ENCODE measurements at places on chromosomes 11 and 22.

GRCh38 chr22:31378123-31378522 lies 21.3 kb upstream of the DRG1 start:
- DNase-seq = peak; percentile 2

GRCh38 chr11:76656050-76656531 lies 14.5 kb downstream of the LRRC32 start:
- no peak for DNase-seq

GRCh38 chr22:27614650-27615007 lies 186.9 kb downstream of the MN1 start:
- DNase-seq = no peak

DNA sequence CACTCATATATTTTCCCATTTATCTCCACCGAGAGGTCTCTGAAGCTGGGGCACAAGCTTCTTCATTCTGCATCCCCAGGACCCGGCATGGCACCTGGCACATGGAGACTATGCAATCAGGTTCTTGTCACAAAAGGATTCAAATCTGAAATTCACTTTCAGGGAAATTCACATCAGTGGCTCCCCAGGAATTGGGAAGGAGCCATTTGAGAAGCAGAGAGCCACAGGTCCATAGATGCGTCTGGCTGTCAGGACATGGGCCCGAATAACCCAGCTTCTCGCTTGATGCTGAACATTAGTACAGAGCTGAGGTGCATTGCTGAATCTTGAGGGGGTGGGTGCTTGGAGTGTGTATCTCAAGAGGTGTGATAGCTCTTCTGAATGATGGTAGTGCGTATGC lies 82.5 kb downstream of the TSPAN18 start:
- no peak for DNase-seq

DNA sequence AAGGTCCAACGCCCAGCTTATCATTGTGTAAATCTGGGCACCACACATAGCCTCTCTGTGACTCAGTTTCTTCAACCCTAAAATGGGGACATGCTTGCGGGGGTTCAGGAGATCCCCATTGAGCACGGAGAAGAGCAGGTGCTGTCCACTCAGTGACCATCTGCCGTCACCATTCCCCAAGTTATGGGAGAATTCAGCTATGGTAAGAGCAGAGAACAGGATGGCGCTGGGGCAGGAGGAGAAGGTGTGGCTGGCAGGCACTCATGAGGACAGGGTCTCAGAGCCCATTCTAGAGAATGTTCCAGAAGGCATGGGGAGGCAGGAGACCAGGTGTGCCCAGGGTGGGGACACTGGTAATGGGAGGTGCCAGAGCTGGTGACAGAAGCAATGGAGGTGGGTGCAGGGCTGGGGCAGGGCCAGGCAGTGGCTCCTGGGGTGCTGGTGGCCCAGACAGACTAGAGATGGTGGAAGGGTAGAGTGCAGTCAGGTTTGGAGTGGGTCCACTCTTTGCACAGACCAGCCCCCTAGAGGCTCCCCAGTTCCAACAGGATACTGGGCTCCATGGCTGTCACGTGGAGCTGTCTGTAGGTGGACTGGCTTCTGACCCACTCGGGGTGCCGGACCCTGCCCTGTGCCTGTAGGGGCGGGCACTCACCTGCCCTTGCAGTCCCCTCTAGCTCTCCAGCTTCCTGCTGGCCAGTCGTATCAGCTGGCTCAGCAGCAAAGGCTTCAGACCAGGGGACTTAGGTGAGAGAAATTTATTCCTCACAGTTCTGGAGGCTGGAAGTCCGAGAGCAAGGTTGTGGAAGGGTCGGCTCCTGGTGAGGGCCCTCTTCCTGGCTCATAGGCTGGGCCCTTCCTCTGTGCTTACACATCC lies 84.7 kb downstream of the CDKN1C start:
- DNase-seq = no peak

GRCh38 chr11:134063124-134063495 lies 5.8 kb upstream of the JAM3 start:
- no peak for DNase-seq

DNA sequence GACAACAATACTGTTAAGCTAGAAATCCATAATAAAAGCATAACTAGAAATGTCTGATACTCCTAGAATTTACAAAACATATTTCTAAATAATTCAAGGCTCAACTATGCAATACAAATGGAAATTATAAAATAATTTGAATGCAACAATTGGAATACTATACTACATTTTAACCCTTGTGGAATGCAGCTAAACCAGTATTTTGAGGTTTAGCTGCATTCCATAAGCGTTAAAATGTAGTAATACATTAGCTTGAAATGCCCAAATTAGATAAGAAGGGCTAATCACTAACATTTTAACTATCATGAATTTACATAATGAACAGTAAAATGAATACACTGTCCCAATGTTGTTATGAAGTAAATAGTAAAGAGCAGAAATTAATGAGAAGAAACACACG lies 617.2 kb upstream of the CHORDC1 start:
- DNase-seq = no peak

- no peak for DNase-seq
Observed at GRCh38 chr11:86275493-86276370, 26.3 kb upstream of the HIKESHI start.

GRCh38 chr11:107493117-107493516 lies 35.5 kb upstream of the CWF19L2 start:
- DNase-seq = no peak

DNA sequence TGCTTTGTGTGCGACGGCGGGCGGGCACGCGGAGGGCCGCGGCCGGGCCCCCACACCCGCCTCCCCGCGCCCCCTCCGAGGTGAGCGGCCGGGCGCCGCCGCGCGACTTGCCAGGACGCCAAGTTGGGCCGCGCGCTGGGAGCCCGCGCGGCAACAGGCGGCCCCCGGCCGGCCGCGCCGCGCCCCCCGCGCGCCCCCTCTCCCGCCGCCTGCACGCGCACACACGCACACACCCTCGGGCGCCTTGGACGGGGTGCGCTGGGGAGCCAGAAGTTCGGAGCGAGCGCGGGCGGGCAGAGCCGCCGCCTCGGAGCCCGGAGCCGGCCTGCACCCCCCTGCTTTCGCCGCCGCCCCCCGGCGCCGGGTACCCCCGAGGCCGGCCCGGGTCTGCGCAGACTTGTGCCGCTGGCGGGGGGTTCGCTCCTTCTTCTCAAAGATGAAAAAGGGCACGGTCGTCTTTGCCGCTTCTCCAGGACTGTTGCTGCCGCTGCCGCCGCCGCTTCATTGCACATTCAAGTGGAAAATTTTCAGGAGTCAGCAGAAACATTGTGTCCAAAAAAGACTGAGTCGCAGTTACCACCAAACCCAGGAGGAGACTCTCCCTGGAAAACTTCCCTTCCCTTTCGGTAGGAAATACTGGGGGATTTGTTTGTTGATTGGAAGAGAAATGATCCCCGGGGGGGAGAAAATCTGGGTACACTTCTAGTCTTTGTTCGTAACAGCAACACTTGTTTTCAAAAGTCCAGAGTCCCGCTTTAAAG lies 895 bp downstream of the TEAD1 start:
- DNase-seq = no peak

- DNase-seq = no peak
Observed at GRCh38 chr11:87083029-87083428, 45.3 kb downstream of the TMEM135 start.

DNA sequence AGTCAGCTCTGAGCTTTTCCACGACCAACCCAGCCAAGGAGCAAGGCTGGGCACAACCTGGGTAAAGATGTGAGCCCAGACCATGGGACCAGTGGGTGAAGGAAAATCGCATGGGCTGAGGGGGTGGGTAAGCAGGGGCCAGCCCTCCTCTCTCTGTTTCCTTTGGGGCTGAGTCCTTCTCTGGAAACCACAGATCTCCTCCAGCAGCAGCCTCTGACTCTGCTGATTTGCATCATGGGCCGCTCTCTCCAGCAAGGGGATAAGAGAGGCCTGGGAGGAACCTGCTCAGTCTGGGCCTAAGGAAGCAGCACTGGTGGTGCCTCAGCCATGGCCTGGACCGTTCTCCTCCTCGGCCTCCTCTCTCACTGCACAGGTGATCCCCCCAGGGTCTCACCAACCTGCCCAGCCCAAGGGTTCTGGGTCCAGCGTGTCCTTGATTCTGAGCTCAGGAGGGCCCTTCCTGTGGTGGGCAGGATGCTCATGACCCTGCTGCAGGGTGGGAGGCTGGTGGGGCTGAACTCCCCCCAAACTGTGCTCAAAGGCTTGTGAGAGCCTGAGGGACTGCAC lies 67.8 kb downstream of the GGTLC2 start:
- no peak for DNase-seq

GRCh38 chr11:69300120-69301060 lies 6.4 kb downstream of the MYEOV start:
- DNase-seq = peak; percentile 56

GRCh38 chr11:122108192-122108799 lies 7.7 kb downstream of the BLID start:
- DNase-seq = no peak

DNA sequence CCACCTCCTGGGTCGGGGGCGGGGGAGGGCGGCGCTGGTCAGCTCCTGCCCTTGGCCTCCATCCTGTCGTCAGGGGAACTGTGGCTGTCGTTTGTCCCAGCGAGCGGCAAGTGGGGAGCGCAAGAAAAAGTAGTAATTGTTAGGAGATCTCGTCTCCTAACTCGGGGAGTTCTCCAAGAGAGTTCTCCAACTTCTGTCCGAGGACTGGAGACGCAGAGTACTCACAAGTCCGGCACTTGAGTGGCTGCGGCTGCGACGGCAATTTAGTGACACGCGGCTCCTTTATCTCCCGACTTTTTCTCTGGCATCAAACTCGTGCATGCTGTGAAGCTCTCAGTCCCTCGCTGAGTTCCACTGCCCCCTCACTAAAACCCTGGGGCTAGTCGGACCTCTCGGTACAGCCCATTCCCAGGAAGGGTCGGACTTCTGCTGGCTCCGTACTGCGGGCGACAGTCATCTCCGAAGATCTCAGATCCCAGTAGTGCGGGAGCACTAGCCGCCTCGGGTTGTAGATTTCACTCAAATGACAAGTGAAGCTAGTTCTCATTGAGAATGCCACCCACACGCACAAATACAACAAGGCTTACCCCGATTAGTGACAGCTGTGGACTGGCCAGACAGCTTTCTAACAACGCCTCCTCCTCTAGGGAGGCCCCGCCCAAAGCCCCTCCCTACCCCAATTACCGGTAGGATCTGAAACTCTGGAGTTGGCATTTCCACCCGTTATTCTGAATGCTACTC lies at the start of gene PGR:
TSS of gene PGR (minus strand) at position 611 of the 741 bp plus-strand sequence. CDS start 743 bp downstream, outside the sequence.
- no peak for DNase-seq

DNA sequence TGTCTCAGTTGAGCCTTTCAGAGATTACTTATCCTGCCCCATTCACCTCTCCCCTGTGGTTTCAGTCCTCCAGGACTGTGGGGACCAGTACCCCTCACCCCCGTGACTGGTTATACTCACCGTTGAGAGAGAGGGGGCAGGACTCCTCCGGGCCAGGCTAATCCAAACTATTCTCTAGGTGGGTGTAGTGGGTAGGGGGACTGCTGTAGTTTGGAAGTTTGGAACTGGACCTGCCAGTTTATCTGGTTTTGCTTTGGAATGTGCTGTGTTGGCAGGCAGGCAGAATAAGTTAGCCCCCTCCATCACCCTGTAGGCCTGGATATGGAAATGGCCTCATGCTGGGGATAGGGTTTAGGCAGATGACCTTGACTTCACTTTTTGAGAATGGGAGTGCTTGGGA lies 13.5 kb downstream of the TEAD1 start:
- DNase-seq = no peak

GRCh38 chr11:8709002-8709672 lies 26.5 kb downstream of the RPL27A start:
- peak; percentile 96 for DNase-seq

GRCh38 chr11:128520888-128521681 lies 66.3 kb downstream of the ETS1 start:
- DNase-seq = no peak

DNA sequence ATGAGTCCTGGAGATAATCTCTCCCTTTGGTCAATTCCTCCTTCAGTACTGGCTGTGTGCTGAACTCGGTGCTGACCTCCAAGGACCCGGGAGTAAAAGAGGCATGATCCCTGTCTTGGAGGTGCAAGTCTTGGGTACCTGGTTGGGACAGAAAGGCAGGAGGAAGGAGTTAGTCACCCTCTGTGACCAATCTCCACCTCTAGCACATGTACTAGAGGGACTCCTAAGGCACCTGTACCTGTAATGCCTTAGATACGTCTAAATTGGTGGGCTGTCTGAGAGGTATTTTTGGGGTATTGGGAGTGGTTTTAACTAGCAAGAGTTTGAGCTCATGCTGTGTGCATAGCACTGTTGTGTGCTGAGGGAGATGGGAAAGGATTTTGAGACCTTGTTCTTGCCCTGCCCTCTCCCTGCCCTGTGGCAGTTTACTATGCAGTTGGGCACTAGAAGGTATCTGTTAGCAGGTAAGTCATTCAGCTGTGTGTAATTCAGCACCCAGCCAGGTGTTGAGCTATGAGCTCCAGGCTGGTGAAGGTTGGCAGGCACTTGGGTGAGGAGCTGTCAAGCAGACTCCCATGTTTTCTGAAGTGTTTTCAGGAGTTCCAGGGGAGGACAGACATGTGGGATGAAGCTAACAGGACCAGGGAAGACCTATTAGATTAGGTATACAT lies 2.5 kb downstream of the PANX1 start:
- no peak for DNase-seq

- DNase-seq = no peak
Observed at GRCh38 chr11:86675017-86675416, 2.6 kb upstream of the ME3 start.

DNA sequence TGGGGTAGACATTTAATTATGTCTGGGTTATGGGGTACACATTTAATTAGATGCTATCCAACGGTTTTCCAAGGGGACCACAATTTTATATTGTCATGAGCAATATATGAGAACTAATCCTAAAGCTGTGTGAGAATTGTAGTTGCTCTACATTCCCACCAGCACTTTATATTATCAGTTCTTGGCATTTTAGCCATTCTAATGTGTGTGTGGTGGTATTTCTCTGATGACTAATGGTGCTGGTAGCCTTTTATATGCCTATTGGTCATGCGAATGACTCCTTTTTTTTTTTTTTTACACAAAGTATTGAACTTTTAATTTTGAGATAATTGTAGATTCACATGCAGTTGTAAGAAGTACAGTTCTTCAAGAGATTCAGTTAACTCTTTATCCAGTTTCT lies 26.2 kb downstream of the TMEM135 start:
- no peak for DNase-seq

- no peak for DNase-seq
Observed at GRCh38 chr11:126060757-126061171, 1.9 kb downstream of the CDON start.

GRCh38 chr11:17933708-17934107 lies 79.1 kb downstream of the SERGEF start:
- no peak for DNase-seq

GRCh38 chr11:10375280-10375971 lies 70.6 kb downstream of the ADM start:
- peak; percentile 94 for DNase-seq

- DNase-seq = peak; percentile 81
Observed at GRCh38 chr11:58926695-58927094, 12.6 kb upstream of the GLYATL1 start.

DNA sequence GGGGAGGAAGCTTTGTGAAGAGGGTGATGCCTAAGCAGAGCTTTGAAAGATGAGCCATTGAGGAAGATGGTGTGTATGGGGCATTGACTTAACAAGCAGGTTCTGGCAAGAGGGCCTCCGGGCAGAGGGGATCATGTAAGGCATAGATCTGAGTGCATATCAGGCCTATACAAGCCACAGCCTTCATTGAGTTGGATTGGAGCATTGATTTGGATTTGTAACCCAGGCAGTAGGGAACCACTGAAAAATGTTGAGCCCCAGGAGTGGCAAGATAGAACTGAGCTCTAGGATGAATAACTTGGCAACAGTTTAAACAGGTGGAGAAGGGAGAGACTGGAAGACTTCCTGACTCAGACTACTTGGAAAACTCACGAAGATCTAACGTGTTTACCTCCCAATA lies 21.4 kb downstream of the PANX1 start:
- no peak for DNase-seq
